ENCODE measurements at places on chromosomes 4 and X. TPM values are rescaled to one million over a fixed set of nuclear protein-coding genes. Genes with fewer than 3 reads are reported as not detected.

The GRPEL1 gene
- 43.5 TPM for total RNA-seq

The DMP1 gene
- total RNA-seq = not detected

The IL13RA2 gene
- 0.54 TPM for total RNA-seq

DNA sequence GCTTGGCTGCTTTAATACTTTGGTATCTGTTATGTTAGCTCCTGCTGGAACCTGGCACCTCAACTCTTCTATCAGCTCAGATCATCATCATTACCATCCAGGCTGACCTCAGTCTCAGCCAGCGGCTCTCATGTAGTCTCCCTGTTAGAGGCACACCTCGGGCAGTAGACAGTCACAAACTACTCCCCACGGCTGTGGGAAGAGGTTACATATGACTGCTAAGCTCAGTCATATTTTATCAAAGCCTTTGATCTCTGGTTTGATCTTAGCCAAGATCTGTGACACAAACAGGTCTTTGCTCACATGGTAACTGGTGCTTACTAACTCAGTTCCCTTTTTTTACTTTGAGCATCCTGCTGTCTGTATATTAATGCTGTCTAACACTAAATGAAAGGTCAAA is 384.9 kb downstream of the CENPC start:
- DNase-seq = no peak

DNA sequence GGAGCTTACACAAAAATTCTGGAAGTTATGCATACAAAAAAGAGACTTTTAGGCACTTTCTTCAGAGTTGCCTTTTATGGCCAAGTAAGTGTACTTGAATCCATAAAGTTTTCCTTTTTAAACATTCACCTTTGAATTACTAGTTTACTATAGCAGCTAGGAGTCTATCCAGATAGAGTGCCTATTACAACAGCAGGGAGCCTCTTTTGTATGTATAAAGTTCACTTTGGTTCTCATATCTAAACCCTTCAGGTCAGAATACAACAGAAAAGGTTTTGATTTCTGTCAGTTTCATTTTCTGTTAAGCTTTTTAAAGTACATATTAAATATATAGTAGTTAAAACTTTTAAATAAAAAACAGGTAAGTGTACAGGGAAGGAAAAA is 51.4 kb upstream of the IL13RA1 start:
- no peak for DNase-seq

GRCh38 chrX:13430136-13430827 is 110.4 kb upstream of the ATXN3L start:
- no peak for DNase-seq

- DNase-seq = no peak
Observed at GRCh38 chrX:93875621-93876282, 201.7 kb downstream of the FAM133A start.

- no peak for DNase-seq
Observed at GRCh38 chrX:42624524-42624923, 153.4 kb downstream of the PPP1R2C start.

DNA sequence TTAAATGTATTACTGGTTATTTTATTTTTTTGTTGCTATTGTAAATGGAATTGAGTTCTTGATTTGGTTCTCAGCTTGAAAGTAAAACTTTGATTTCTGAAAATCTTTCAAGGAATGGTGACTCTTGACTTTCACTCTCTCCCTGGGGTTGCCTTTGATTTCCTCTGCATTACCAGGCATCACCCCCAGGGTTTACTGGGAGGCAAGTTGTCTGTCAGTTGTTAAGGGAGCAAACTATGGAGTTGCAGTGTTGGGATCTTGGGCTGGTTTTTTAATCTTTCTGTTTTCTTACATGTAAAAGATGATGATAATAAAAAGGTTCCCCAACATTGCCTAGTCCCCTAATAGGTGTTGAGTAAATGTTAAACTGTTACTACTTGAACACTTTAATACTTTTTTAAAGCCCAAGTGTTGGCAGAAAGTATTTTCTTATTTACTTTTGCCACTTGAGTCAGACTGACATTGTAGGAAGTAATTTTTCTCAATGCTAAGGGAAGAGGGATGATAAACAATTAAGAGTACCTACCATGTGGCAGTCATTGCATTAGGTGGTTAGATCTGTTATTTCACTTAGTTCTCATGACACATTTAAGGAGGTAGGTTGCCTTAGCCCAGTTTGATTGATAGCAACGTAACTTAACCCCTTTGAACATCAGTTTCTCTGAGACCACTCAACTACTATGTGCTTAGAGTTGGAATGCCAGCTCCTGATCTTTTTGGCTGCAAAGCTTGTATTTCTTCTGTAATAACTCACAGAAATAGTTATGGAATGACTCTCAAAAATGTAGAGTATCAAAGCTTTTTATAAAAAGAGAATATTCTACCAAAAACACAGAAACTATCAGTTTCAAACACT is 67.1 kb downstream of the DCLK2 start:
- no peak for DNase-seq

DNA sequence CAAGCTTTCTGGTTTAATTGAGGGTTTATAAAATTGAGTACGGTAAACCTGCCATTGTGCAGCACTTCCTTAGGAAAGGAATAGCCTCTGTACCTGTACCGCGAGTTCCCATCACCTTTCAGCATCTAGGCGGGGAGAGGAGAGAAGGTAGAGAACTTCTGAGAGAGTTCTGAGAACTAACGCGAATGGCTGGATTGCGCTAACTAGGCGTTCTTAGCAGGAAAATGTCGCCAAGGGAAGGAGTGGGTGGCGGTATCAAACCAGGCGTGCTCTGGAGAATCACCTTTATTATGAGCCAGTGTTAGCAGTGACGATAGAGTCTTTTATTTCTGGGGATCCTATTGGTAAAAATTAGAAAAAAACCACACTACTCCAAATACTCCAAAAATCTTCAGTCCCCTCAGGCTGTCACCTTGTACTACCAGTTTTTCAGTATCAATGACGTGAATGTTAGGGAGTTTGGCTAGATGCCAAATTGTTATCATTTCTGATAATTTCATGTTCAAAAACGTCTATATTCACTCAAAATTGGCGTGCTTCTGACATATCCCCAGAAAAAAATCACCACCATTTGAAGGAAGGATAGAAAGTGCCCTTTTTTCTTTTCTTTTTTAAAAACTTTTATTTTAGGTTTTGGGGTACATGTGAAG is 1.4 kb downstream of the UGT8 start:
- DNase-seq = no peak

DNA sequence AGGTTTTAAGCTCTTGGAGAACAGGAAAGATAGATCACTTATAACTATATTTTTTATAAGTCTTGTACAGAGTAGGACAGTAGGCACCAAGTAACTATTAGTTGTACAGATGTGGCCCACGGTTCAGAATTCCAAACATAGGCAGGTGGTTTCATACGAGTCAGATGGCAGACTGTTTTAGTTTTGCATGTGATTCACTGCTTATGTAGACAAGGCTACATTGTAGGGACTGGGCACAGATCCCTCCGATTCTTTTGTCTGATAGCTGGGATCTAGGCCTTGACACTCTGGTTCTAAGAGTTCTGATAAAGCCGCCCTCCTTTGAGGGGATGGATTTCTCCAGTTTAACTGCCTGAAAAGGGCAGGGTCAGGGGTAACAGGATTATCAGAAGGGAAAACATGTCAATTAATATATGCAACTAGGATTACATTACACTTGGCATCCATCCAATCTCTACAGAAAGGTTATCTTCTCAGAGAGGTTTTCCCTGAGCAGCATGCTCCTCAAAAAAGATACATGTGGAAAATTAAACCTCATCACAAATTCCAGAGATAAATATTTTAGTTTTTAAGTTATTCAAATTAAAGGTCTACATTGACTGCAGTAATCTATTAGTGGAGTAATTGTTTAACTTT is 87.8 kb downstream of the SPRY1 start:
- DNase-seq = no peak

DNA sequence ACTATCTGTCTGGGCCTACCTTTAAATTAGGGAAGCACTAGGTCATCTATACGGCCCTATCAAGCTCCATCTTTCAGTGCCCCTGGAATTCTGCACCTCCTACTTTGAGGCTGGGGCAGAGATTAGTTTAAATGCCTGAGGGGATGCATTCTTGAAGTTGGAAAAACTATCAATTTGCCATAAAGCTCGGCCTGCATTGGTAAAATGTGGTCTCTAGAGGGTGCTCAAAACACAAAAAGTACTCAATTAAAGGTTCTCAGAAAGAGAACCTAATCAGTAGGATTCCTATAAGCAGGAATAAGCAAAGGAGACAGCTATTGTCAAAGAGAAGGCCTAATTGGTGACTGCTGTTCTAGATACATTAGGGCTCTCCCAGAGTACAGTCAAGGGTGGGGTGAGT is 111.7 kb downstream of the AMER1 start:
- DNase-seq = no peak

DNA sequence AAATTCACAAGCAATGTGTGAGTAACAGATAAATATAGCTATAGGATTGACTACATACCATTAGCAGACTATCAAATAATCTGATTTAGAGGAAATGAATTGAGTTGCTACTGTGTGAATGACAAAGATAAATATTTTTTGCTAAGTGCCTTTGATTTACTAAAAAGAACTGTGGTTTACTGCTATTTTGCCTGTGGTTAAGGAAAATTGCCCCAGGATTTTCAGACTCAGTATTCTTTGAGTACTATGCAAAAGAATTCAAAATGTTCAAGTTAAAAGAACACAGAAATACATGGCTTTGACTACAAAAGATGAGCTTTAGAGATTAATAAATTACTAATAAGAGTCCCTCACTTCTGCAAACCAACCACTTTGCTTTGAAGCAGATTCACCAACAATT is 853.8 kb downstream of the ADGRL3 start:
- DNase-seq = no peak

- no peak for DNase-seq
Observed at GRCh38 chr4:188949596-188949995, 810.4 kb downstream of the TRIML1 start.

All from cardiac septum (tissue), 1 donor.